ENCODE measurements at places on chromosomes 3 and 15.
A peak's percentile ranks its signal among the peaks of the same experiment; 100 is the strongest.

GRCh38 chr3:44896440-44896839 lies 22.0 kb downstream of the TGM4 start:
- DNase-seq = no peak

DNA sequence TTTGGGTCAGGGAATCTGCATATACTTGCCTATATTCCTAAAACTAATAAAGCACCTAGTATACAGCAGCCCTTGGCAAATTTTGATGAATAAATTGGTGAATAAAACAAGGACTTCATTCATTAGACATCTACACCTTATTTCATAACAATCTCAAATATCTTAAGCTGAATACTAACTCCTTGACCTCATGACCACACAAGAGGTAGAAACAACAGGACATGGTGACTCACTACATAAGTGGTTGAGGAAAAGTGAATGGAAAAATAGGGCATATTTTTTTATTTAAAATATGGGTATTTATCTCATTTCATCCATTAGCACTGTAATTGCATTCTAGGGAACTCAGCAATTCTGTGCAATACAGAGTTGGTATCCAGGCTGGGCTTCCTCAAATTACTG lies 7.8 kb upstream of the STAC start:
- no peak for DNase-seq

GRCh38 chr3:193991666-193992424 lies 144.1 kb upstream of the HES1 start:
- DNase-seq = no peak

- DNase-seq = peak; percentile 50
Measured at GRCh38 chr15:77019521-77020331, 24.8 kb downstream of the PSTPIP1 start.

- DNase-seq = no peak
Measured at GRCh38 chr3:49658711-49659110, 15.4 kb upstream of the APEH start.

- DNase-seq = no peak
Measured at GRCh38 chr3:41346698-41347270, 147.5 kb downstream of the CTNNB1 start.

GRCh38 chr15:34757262-34757661 lies 2.5 kb upstream of the GJD2 start:
- DNase-seq = no peak

GRCh38 chr3:66602691-66603090 lies 101.9 kb upstream of the LRIG1 start:
- no peak for DNase-seq

- DNase-seq = no peak
Measured at GRCh38 chr3:172082269-172082668, 42.9 kb downstream of the FNDC3B start.

DNA sequence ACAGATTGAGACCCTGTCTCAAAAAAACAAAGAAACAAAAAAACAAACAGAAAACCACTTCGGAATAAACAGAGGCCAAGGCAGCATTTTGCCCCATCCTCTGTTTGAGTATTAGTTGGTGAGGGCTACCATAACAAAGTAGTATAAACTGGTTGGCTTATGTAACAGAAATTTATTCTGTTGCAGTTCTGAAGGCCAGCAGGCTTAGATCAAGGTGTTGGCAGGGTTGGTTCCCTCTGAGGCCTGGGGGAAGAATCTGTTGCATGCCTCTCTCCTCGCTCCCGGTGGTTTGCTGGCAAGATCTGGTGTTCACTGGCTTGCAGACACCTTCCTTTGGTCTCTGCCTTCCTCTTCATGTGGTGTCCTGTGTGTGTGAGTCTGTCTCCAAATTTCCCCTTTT lies 261.6 kb downstream of the PDZRN3 start:
- DNase-seq = no peak

DNA sequence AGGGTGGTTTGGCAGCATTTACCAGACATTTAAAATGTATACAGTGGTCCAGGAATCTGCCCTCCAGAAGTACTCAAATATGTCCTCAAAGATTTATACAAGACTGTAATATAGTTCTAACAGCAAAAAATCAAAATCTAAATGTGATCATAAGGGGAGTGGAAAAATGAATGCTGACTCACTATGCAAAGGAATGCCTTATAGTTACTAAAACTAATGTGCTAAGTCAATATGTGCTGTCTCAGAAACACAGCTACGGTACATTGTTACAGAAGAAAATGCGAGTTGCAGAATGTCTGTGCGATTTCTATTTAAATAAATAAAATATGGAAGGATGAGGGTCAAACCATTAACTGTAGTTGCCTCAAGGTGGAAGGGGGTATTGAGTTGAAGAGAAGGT lies 230.1 kb upstream of the UBE2E1 start:
- DNase-seq = no peak

DNA sequence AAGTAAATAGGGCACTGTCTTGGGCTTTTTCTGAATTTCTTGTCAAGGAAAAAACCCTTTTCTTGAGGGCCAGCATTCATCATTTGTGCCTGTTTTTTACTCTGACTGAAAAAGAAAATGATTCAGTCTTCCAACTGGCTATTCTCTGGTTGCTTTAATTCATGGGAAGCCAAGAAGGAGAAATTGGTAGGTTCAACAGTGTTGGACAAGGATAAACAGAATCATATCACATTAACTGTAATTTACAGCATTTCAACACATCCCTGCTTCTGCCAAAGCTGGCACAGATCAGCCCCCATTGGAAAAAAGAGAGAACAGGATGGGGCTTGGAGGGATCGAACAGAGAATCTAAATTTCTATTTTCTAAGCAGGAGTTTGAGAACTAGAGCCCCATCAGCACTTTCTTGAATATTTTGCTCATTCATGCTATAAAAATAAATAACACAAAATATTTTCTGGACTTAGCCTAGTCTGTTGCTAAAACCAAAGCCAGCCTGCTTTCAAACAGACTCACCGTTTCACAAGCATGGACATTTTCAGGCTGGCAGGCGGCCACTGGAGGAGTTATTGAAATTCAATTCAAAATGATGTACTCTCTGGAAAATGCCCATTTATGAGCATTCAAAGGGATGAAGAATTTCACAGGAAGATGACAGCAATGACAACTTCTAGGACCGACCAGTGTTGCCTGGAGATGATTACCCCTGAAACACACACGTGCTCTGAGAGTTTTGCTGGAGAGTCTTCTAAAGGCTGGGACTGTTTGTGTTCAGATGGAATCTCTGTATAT lies 181.2 kb downstream of the WNT5A start:
- no peak for DNase-seq

GRCh38 chr3:146117406-146118285 lies 43.3 kb downstream of the PLOD2 start:
- DNase-seq = no peak

GRCh38 chr3:34015204-34016142 lies 217.0 kb downstream of the PDCD6IP start:
- DNase-seq = no peak

DNA sequence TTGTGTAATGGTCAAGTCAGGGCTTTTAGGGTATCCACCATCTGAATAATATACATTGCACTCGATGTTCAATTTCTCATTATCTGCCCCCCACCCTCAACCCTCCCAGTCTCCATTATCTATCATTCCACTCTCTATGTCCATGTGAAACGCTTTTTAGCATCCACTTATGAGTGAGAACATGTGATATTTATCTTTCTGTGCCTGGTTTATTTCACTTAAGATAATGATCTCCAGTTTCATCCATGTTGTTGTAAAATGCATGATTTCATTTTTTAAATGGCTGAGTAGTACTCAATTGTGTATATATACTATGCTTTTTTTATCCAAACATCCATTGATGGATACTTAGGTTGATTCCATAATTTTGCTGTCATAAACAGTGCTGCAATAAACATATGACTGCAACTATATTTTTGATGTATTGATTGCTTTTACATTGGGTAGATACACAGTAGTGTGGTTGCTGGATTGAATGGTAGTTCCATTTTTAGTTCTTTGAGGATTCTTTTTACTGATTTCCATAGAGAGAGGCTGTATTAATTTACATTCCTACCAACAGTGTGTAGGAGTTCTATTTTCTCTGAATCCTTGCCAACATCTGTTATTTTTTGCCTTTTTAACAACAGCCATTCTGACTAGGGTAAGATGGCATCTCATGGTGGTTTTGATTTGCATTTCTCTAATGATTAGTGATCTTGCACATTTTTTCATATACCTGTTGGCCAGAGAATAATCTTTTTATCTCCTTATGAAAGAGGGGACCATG lies 332.9 kb upstream of the TGFBR2 start:
- DNase-seq = no peak

- DNase-seq = no peak
Measured at GRCh38 chr15:71752128-71752527, 58.2 kb upstream of the NR2E3 start.

GRCh38 chr3:45435961-45436360 lies 47.6 kb downstream of the LARS2 start:
- DNase-seq = no peak

- DNase-seq = no peak
Measured at GRCh38 chr3:107124885-107125284, 252.4 kb upstream of the CCDC54 start.

DNA sequence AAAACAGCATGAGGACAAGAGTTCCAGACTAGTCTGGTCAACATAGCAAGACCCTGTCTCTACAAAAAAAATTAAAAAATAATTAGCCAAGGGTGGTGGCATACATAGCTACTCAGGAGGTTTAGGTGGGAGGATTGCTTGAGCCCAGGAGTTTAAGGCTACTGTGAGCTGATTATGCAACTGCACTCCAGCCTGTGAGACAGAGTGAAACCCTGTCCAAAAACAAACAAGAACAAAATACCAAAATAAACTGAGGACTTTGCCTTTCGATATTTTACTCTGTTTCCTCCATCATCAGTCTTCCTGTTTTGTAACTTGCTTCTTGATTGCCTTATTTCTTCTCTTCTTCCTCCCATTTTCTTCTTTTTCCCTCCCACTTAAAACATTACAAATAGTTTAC lies 504.4 kb downstream of the ROBO1 start:
- no peak for DNase-seq

DNA sequence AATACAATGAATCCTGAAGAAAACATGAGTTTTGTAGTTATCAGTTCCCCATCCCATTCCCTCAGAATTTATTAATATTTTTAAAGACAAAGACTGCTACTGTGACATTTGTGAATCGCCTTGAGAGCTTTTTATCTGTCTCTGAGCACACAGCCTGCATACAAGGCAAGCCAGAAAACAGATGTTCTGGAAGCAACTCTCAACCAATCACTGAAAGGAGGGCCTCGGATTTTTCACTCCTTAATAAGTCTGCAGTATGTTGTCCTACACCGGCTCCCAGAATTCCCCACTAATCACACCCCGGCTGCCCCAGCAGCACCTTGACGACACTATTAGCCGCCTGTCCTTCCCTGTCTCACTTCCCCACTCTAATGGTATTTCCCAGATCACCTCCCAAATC lies 138.5 kb downstream of the ZNF621 start:
- DNase-seq = no peak

- no peak for DNase-seq
Measured at GRCh38 chr3:154227531-154227930, 96.8 kb downstream of the DHX36 start.

- DNase-seq = no peak
Measured at GRCh38 chr3:195260280-195260905, 10.6 kb downstream of the XXYLT1 start.

GRCh38 chr3:38616111-38616510 lies 33.4 kb downstream of the SCN5A start:
- no peak for DNase-seq

- no peak for DNase-seq
Measured at GRCh38 chr15:39192979-39193560, 387.8 kb upstream of the THBS1 start.

GRCh38 chr3:127328421-127328820 lies 40.6 kb upstream of the PRR20G start:
- no peak for DNase-seq

- DNase-seq = no peak
Measured at GRCh38 chr3:101868534-101869464, 19.5 kb downstream of the NFKBIZ start.

DNA sequence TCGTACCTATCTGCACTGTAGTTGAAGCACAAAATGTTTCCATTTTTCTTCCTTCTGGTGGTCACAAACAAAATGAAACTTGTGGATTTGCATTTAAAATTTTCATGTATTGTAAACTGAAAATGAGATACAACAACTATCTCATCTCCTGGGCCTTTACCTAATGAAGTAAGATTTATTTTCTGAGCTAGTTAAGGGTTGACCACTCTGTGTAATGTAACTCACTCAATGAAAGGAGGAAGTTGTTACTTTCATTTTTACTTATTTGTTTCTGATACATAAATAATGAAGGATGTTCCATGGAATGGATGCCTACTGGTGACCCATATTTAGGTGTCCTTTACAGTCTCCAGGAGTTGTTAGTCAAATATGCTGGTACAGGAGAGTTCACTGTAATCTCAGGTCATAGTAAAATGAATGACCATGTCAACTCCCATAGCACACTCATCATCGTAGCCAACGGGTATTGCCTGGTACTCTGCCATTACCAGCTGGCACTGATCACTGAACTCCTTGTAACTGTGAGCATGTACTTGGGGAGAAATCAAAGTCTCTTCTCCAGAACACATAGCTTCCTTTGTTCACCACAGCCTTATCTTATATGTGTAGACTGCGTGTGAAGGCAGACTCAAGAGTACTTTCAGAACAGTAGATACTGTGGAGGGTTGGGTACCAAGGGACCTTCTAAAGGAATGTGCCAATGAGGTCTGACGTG lies 474.2 kb upstream of the ROBO2 start:
- no peak for DNase-seq

DNA sequence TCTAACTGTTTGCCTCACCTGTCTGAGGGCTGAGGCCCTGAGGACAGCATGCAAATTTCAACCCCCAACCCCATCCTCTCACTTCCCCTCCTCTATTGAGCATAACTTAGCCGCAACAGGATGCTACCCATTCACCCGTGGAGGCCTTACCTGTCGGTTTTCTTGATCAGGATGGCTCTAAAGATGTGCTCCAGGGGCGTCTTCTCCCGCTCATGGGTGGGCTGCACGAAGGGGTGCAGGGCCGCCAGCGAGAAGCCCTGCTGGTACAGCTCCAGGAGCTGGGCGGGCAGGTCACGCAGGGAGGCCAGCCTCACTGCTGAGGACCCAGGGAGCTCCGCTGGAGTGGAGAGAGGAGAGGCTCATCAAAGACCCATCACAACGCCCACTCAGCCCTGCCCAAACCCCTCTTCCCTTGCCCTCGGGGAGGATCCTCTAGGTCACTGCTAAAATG lies 79.8 kb downstream of the RFTN1 start:
- DNase-seq = no peak

GRCh38 chr3:171054231-171054630 lies 27.7 kb upstream of the SLC2A2 start:
- no peak for DNase-seq

GRCh38 chr15:63135281-63135680 lies 13.6 kb downstream of the LACTB start:
- no peak for DNase-seq

- DNase-seq = no peak
Measured at GRCh38 chr3:12752809-12753208, 6.2 kb downstream of the TMEM40 start.

GRCh38 chr3:53775834-53776251 lies 70.4 kb downstream of the CHDH start:
- DNase-seq = no peak

DNA sequence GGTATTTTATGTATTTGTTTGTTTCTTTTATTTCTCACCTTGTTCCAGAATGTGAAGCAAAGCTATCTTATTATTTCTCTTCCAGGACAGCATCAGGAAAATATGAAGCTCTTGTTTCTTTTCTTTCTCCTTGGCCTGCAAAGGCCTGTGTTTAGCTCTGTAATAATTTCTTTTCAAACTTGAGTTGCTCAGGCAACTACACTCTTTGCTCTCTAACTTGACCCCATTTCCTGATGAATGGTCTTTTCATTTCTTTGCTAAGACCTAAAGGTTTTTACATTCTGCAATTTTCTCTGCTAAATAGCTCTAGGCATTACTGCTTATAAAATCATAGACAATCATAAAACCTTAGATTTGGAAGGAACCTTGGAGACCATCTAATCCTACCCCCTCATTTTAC lies 26.2 kb upstream of the ZNF770 start:
- no peak for DNase-seq

Measured in activated CD8-positive, alpha-beta memory T cell treated with anti-CD3 and anti-CD28 coated beads, Interleukin-2, amount 50 U/mL, for 4 hours (primary cell).